ENCODE measurements at places on chromosomes 1 and 21. TPM values are rescaled to one million over a fixed set of nuclear protein-coding genes. Genes with fewer than 3 reads are reported as not detected.

The PDZK1 gene
- 0.57 TPM for total RNA-seq

The ATP1A2 gene
- 25.6 TPM for total RNA-seq

GRCh38 chr1:61842863-61843514, 100.7 kb downstream of the PATJ start:
- H3K27ac ChIP-seq = peak overlapping the region; percentile 88
- no peak overlapping the region for H3K4me3 ChIP-seq
- H3K36me3 ChIP-seq = peaks cover 4% of the 10 kb centered on the region
- peaks cover 24% of the 10 kb centered on the region for H3K4me1 ChIP-seq
- DNase-seq = no peak
- H3K27me3 ChIP-seq = no peaks in the 10 kb centered on the region

- no peak overlapping the region for H3K4me3 ChIP-seq
- peaks cover 26% of the 10 kb centered on the region for H3K4me1 ChIP-seq
- no peaks in the 10 kb centered on the region for H3K36me3 ChIP-seq
- peak overlapping the region; percentile 42 for H3K27ac ChIP-seq
- no peak for DNase-seq
- H3K27me3 ChIP-seq = no peaks in the 10 kb centered on the region
Observed at GRCh38 chr1:57632401-57632800, 208.5 kb upstream of the DAB1 start.

GRCh38 chr1:60091195-60091715, 17.7 kb upstream of the C1orf87 start:
- H3K27me3 ChIP-seq = no peaks in the 10 kb centered on the region
- no peaks in the 10 kb centered on the region for H3K4me1 ChIP-seq
- no peaks in the 10 kb centered on the region for H3K36me3 ChIP-seq
- no peak overlapping the region for H3K27ac ChIP-seq

GRCh38 chr1:3714814-3715213, 37.4 kb upstream of the CCDC27 start:
- H3K4me3 ChIP-seq = no peak overlapping the region
- no peaks in the 10 kb centered on the region for H3K27me3 ChIP-seq
- H3K36me3 ChIP-seq = no peaks in the 10 kb centered on the region
- 0 out of 2 replicates have a peak, but pooled peaks cover 4% of the 10 kb centered on the region for H3K4me1 ChIP-seq
- no peak for DNase-seq
